Fibroblast of mammary gland (primary cell): ENCODE measurements at places on chromosomes 12 and 14.

DNA sequence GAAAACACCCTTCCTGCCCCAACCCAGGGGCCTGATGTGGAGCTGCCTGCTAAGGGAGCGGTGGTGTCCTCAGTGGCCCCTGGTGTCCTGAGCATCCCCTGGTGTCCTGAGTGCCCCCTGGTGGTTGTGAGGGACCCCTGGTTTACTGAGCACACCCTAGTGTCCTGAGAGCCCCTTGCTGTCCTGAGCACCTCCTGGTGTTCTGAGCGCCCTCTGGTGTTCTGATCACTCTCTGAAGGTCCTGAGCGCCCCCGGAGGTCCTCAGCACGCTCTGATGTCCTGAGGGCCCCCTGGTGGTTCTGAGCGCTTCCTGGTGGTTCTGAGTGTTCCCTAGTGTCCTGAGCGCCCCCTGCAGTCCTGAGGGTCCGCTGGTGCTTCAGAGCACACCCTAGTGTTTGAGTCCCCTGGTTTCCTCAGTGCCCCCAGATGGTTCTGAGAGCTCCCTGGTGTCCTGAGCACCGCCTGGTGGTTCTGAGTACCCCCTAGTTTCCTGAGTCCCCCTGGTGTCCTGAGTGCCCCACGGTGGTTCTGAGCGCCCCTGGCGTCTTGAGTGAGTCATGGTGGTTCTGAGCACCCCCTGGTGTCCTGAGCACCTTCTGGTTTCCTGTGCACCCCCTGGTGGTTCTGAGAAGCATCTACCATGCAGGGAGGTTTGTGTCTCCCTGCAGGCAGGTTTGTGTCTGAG is 1004.2 kb downstream of the TMEM121 start:
- DNase-seq = no peak

DNA sequence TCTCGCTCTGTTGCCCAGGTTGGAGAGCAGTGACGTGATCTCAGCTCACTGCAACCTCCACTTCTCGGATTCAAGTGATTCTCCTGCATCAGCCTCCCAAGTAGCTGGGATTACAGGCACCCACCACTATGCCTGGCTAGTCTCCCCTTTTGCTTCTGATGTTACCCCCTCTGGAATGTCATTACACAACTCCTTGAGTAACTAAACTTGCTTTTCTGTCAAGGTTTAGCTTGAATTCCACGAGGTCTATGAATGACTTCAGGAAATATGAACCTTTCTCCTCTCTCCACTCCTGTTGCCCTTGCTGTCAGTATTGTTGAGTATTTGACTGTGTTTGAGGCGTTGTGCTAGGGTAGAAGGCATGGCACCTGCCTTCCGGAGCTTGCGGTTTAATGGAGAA is 16.8 kb upstream of the RTRAF start:
- no peak for DNase-seq

DNA sequence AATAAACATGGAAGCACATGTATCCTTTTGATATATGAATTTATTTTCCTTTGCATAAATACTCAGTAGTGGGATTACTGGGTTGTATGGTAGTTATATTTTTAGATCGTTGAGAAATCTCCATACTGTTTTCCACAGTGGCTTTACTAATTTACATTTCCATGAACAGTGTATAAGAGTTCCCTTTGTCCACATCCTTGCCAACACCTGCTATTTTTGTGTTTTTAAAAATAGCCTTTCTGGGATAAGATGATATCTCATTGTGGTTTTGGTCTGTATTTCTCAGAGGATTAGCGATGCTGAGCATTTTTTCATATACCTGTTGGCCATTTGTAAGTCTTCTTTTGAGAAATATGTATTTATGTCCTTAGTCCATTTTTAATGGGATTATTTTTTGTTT is 329.2 kb upstream of the KITLG start:
- DNase-seq = no peak

DNA sequence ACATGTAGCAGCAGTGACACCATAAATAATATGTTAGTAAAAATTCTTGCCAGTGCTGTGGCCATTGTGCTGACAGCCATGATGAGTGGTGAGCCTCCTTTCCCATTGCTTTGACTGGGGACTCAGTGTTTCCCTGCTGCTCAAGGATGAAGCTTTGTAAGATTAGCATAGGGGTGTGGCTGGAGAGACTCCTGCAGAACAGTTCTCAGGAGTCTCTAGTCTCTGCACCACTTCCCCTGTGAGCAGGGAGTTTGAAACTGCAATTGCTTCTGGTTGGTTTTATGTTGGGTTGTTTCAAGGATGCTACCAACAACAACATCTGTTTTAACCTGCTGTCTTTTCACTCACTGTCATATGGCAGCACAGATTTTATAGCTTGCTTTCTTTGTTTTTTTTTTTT is 41.4 kb downstream of the ZC3H14 start:
- no peak for DNase-seq

DNA sequence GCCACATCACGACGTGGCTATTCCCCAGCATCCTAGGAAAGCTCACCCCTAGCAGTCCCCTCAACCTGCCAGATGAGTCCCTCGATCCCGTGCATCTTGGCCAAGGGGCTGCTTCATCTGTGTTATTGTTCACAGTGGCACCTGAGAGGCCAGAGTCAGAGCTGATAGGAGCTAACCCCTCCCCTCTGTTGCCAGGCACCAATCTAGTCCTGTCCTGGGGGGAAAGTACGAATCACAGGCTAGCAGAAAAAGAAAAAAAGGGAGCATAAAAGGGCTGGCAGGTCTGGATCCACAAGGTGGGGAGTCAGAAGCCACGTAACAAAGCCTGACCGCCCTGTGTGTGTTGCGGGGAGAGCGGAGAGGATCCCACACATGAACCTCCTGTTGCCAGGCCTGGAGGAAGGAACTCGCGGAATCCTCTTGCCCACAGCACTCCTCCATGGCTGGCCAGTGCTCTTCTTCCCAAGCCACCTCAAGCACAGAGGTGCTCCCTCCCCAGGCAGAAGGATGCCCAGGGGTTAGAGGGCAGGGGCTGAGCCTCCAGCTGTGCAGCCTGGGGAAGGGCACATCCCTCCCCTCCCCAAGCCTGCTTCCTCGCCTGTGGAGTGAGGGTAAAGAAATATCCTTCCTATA is 91.8 kb downstream of the ITPK1 start:
- DNase-seq = no peak

DNA sequence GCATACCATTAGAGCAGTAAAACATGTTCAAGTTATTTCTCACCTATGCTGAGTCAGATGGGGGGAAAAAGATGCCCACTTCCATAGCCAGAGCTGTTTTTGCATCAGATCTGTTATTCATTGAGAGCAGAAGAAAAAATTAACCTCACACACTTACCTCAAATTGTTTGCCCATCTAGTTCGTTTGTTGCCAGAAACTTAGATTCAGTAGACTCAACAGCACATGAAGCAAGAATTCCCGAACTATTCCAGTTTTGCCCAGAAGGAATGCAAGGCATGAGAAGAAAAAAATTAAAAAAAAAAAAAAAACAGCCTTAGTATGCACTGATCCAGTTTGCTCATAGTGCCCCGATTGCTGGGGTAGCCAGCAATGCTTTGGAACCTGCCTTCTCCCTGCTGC is 12.4 kb upstream of the DPF3 start:
- DNase-seq = peak; percentile 69

- no peak for DNase-seq
These were observed 23.1 kb downstream of the XRCC3 start for GRCh38 chr14:103692159-103692558.

GRCh38 chr12:67543021-67543770 is 105.3 kb upstream of the DYRK2 start:
- no peak for DNase-seq

- DNase-seq = no peak
These were observed 1.8 kb upstream of the COCH start for GRCh38 chr14:30872602-30873001.

GRCh38 chr12:50400638-50401499 is at the start of gene LARP4:
LARP4 (plus strand) TSS chr12:50400885; CDS start chr12:50401011, 126 bp downstream.
- DNase-seq = peak; percentile 92

- DNase-seq = no peak
These were observed 8.6 kb downstream of the ACVRL1 start for GRCh38 chr12:51915951-51916350.

- peak; percentile 17 for DNase-seq
These were observed 25.5 kb downstream of the GCH1 start for GRCh38 chr14:54877015-54877702.

DNA sequence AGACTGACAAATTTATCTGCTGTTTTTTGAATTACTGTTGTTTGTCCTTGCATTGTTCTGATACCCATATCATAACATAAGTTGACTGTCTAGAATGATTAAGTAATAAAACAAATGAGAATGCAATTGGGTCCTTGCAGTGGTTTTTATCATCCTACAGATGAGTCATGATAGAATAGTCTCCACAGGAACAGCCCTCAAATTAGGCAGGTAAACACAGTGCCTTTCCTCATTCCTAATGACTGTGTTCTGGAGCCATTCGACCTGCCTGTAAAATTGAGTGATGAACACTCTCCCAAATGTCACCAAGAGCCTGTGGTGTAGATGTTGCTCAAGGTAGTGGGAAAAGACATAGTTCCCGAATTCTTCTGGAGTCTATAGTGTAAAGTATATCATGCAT is 12.3 kb downstream of the NKX2-8 start:
- DNase-seq = no peak

- DNase-seq = no peak
These were observed 221.2 kb downstream of the KCNH5 start for GRCh38 chr14:62824086-62824485.

DNA sequence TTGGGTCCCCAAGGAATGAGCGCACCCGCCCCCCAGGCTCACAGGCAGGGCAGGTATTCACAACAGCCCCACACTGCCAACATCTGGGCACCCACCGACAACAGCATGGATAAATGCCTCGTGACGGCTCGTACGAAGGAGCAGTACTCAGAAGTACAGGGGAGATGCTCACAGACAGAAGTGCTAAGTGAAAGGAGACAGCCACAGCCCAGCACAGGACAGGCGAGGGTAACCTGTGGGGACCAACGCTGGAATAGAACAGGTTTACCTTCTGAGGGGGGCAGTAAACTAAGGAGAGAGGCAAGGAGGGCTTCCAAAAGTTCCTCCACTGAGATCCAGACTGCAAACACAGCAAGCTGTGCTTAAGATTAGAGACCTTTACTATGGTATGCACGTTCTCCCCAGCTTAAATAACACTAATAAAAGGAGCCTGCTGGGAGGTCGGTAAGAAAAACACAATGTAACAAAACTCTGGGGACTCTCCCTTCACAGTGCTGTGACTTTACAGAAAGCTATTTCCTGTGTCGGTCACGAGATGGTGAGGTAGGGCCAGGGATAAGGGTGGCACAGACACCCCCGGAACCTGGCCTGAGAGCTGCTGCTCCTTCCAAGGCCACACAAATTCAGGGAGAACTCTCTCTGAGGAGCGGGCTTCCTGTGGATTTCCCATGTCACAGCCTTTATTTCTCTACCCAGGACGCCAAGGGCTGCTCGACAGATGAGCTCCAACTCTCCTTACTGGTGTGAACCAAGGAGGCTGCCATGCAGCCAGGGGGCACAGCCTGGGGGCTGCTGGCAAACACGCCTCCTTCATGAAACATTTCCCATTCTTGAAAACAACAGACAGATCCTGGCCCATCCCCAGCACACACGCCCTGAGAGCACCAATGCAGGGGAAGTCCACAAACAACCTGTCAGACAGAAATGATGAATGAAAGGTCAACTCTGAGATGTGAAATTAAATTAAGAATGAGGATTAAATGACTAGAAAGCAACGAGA is 26.3 kb downstream of the SLC15A4 start:
- DNase-seq = peak; percentile 40

- no peak for DNase-seq
These were observed 18.9 kb downstream of the FOS start for GRCh38 chr14:75297411-75298040.

GRCh38 chr14:54322701-54323337 is 74.0 kb upstream of the CDKN3 start:
- no peak for DNase-seq

GRCh38 chr14:20935303-20935984 is 19.8 kb upstream of the RNASE2 start:
- no peak for DNase-seq

GRCh38 chr14:44317441-44317746 is 189.7 kb downstream of the FSCB start:
- DNase-seq = no peak

GRCh38 chr12:42758806-42759205 is 169.3 kb upstream of the PRICKLE1 start:
- no peak for DNase-seq

DNA sequence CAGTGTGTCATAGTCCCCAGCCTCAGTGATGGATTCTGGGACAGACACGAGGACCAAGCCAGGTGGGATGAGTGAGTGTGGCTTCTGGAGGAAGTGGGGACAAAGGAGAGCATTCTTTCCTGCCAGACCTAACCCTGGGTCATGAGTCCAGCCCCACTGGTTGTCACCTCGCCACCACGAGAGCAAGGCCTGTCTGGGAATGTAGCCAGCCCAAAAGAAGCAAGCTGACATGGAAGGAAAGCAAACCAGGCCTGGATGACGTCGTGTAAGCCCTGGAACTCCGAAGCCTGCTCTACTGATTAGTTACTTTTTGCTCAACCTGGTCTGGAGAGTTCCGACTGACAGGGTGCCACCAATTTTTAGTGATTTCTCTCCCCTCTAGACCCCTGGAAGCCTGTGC is 105.9 kb downstream of the SINHCAF start:
- DNase-seq = no peak

DNA sequence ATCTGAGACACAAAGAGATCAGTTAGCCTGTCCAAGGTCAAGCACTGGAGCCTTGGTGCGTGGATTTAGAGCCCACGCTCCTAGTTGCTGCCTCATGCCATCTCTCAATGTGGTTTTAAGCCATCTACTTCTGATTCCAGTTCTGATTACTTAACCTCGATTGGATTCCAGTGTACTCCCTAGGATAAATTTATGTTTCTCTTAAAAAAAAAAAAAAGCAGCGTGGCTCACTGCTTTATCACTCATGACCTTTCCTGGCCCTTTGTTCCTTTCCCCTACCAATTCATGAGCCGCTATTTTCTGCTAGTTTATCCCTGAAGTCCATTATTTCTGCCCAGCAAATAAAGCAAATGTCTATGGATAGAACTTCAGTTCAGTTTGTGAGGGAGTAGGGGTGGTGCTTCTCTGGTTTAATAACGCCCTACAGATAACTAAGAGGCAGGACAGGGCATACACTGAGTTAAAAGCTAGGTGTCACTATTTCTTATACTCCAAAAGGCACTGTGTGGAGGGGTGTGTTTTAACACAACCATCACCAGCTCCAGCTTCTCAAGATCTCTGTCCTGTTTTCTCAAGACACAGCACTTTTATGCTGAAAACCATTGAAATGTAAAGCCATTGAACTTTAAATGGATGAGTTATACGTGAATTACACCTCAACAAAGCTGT is 9.8 kb upstream of the PARP11 start:
- peak; percentile 31 for DNase-seq

DNA sequence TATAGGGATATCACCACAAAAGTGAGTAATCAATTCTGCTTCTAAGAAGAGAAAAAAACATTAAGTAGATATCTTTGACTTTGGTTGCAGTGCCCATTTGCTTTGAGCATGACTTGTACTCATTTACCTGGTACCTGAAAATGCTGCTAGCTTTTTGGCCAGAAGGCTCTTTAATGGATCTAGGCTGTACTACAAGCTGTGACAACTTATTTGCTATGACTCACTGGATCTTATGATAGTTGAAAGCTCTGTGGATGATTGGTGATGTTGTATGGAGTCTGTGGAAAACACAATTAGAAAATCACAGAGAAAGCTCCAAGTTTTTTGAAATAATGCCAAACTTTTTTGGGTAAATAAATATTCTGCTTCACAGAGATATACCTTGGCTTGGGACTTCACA is 960.9 kb upstream of the FBXO33 start:
- no peak for DNase-seq

- no peak for DNase-seq
These were observed 34.2 kb downstream of the NCKAP5L start for GRCh38 chr12:49794021-49794420.

- DNase-seq = no peak
These were observed 193.6 kb upstream of the GARIN6 start for GRCh38 chr12:99453836-99454538.
